ENCODE measurements at places on chromosomes 2 and 18.
A peak's percentile ranks its signal among the peaks of the same experiment; 100 is the strongest.

DNA sequence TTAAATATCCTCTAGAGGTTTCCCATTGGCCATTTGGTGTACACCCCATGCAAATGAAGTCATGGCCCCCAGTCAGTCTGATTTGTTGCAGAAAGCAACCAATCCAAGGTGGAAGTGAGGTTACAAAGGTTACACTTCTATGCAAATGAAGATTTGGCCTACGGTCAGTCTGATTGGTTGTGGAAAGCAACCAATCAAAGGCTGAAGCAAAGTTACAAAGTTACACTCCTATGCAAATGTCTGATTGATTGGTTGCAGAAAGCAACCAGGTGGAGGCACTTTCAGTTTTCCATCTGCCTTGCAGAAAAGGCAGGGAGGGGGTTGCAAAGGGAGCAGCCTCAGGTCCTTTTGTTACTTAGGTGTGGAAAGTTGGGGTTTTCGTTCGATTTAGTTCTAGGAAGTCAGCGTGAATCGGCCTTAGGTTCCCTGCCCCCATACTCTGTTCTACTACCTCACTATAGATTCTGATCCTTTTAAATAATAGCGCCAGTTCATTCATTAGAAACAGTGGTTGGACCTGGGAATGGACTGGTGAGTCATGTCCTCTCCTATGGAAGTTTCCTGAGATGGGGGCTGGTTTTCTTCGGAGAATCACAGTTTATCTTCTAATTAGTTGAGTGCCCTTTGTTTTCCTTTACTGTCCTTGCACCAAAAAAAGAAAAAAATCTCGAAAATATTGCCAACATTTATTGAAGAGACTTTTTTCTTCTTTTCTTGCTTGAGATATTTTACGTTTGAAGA, 279.5 kb downstream of the AGAP1 start:
- no peak for DNase-seq

GRCh38 chr2:111711270-111711669, 172.7 kb downstream of the ANAPC1 start:
- DNase-seq = no peak

DNA sequence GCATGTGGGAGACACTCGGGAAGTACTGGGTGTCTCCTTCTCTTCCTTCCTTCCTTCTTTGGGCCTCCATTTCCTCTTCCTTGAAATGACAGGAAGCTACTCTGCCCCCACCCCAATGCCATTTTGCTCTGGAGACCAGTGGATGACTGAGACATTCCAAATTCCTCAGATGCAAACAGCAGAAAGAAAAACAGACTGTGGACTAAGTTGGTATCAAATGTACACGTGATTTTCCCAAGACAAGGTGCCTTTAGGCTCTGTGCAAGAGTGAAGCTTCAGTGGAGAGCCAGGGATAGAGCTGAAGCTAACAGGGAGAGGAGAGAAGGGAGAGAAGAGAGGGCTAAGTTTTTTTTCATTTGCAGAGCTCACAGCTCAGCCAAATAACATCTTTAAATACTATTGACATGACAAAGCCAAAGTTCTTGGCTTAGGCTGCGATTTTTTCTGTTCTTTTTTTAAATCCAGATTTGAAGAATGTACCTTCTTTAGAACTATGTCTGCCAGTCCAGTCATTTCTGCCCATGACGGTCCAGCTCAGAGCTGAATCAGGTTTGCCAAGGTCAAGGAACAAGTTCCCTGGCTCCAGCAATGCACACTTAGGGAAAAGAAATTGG, 84.5 kb upstream of the LCLAT1 start:
- DNase-seq = no peak

GRCh38 chr2:8451273-8451672, 230.6 kb upstream of the ID2 start:
- no peak for DNase-seq

- no peak for DNase-seq
These were observed 93.1 kb downstream of the INPP5D start for GRCh38 chr2:233153146-233153798.

DNA sequence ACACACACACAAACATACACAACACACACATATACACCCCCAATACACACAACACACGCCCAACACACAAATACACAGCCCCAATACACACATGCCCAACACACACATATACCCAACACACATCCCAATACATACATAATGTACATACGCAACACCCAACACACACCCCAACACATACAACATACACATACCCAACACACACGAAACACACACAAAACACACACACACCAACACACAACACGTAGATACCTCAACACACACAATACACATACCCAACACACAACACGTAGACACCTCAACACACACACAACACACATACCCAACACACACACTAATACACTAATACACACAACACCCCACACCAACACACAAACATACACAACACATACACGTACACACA, 8.9 kb upstream of the STK25 start:
- no peak for DNase-seq

DNA sequence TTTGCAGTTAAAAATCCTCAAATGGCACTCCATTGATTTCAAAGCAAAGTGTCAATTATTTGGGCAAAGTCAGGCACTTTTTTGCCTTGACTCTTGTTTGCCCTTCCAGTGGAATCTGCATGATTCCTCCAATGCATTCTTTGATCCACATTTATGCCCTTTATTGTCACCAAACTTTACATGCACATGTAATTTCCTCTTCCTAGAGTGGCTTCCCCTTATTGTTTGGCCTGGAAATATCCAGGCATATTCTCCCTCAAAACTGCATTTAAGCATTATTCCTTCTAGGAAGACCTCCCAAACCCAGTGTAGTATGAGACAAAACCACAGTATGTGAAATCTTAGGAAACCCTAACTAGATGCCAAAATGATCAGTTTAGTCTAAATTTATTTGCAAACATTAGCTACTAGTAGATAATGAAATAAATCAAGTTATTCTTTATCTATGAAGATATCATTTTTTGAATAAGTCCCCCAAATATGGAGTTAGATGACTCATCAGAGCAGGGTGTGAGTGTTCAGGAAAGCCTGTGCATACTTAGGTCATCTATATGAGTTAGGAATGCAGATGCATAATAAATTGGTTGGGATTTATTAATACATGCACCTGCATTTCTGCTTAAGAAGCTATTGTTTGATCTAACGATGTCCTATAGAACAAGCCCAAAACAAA, 433.3 kb upstream of the TCF4 start:
- DNase-seq = no peak

DNA sequence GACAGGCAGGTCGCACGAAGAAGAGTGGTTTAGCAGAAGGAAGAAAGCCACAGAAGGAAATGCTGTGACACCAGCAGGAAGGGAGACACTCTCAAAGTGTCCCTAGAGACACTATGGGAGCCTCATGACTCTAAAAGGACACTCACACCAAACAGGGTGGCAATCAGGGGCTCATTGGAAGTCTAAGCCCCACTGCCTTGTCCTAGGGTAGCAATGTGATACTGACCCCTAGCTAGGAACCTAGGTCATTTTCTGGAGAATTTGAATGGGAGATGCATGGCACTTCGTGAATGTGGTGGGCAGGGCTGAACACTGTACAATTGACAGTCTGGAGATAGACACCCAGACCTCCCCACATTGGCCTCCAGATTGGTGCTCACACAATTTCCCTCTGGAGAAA, 385.0 kb downstream of the EIPR1 start:
- DNase-seq = no peak

DNA sequence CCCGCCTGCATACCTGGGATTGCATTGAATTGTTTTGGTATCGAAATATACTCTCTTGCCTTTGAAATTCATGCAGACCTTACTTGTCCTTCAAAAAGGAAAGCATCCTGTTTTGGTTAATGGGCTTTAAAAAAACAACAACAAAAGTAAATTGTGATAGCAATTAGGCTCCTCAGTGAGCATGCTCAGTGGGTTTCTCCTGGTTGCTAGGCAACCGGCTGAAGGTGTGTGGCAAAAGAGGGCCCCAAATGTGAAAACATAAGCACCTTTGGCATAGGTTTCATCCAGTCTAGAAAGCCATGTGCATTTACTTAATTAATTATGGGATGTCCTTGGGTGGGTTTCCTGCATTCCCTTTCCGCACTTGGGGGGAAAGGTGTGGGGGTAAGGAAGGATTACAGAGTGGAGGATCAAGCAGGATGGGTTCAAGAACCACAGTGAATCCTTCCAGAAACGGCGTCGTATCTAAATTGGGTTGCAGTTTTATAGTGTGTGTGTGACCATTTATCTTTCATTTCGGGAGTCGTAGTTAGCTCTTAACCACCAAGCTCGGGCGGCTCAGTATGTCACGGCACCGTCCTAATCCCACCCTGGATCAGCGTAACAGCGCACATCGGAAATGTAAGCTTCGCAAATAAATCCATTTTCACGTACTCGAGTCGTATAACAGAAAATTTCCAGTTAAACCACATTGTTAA, 274.9 kb upstream of the TCF4 start:
- no peak for DNase-seq

DNA sequence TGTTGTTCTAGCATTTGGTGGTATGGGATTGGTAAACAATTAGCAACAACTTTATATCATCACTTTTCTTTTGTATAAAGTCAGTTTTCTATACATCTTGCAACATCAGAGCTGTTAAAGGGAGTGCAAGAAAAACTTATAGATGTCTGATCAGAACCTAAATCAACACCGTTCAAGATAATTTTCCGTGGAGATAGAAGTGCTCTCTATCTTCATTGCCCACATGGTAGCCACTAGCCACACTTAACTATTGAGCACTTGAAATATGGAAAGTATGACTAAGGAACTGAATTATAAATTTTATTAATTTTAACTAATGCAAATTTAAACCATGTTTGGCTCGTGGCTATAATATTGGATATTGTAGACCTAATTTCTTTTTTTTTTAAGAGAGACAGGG, 5.2 kb downstream of the TTC27 start:
- DNase-seq = no peak

- DNase-seq = peak; percentile 69
These were observed 114.0 kb downstream of the FAM210A start for GRCh38 chr18:13612196-13612997.

- DNase-seq = no peak
These were observed 492.3 kb upstream of the ZEB2 start for GRCh38 chr2:145012214-145012670.

- DNase-seq = no peak
These were observed 111.7 kb upstream of the RAB27B start for GRCh38 chr18:54716586-54716985.

All from stimulated activated CD4-positive, alpha-beta T cell treated with anti-CD3 and anti-CD28 coated beads, Interleukin-4, amount 100 ng/mL, for 1 hour (primary cell).